Coronary artery (tissue), 2 donors: ENCODE measurements at places on chromosomes 1 and 21.

DNA sequence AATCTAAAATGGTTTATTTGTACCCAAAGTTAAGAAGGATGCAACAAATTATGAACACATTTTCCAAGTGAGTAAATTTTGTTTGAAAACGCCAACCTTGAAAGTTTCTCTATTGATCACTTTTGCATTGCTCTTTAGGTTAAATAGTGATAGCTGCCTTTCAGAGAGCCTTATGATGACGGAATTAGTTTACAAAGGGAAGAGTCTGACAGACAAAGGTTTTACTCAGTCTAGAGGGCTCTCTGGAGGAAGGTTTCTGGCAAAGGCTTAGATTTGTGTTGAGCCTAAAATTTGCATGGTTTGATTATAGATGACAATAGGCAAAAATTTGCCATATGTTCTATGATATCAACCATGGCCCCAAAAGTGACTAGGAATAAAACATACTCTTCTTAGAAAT lies 95.9 kb upstream of the RUNX1 start:
- DNase-seq, result no peak

- DNase-seq, result no peak
Observed at GRCh38 chr1:202710070-202711045, at the start of gene SYT2. Gene SYT2, minus strand, starts transcription at chr1:202710454. Its CDS starts 104,682 bp downstream, at chr1:202605772.

GRCh38 chr1:225658041-225658440 lies 5.1 kb upstream of the ENAH start:
- DNase-seq, result no peak

DNA sequence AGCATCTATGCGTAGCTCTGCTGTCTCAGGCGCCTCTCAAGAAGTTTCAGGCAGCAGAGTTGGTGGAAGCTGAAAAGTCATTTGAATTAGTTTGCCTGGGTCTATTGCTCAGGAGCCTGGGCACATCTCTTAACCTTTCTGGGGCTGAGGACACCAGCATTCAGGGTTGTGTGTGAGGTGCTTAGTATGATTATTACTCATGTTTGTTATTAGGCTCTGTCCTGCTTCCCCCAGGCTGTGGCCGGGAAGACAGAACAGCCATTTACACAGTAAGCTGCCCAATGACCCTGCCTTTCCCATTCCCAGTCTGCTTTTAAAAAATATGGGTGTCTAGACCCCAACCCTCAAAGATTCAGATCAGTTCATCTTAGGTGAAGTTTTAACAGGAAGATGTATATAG lies 53.9 kb upstream of the CACNA1E start:
- DNase-seq, result no peak

- no peak for DNase-seq
Observed at GRCh38 chr1:65998763-65999583, 206.3 kb downstream of the PDE4B start.

- DNase-seq, result peak; percentile 91
Observed at GRCh38 chr1:36203554-36204346, 20.5 kb upstream of the THRAP3 start.

GRCh38 chr1:81237473-81238089 lies 563.2 kb upstream of the ADGRL2 start:
- no peak for DNase-seq

DNA sequence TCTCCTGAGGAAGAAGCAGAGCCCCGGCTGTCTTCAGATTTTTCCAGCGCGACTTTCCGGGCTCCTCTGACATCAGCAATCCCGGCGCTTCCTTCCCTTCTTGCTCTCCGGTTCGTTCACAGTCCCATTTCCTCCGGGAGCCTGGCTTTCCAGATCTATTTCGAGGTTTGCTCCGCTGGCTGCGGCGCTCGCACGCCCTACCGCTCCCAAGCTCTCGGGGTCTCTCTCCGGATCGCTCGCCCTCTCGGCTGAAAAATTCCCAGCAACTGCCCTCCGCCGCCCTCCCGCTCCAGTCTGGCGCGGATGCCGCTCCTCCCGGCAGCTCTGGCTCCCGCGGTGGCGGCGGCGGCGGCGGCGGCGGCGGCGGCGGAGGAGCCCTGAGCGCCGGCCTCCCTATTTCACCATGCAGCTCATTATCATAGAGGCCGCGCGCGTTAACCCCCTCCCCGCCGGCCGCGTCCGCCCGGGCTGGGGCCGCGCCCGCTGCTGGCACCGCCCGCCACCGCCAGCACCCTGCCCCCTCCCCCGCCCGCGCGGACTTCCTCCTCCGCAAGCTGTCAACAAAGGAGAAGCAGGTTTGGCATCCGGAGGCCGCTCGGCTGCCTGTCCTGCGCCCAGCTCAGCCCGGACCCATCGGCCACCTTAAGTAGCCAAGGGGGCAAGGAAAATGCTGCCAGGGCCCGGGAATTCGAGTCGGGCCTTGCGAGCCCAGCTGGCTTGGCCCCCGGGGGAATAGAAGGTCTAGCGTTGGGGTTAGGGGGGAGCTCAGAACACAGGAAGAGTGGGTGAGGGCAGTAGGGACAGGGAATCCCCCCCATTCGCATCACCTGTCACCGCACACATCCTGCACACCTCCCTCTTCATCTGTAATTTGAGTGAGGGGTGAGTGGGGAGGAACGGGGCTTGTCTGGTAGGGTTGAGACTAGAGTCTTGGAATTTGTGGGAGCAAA lies at the start of gene PLXNA2:
Gene PLXNA2, minus strand, starts transcription at position 418 of the 950 bp plus-strand sequence. CDS start 26,462 bp downstream, outside the sequence.
- peak; percentile 93 for DNase-seq
